Activated T-helper 17 cell treated with anti-CD3 and anti-CD28 coated beads, Interleukin-2, amount 50 U/mL, for 72 hours (primary cell): ENCODE measurements at places on chromosomes 7 and 10. TPM values are rescaled to one million over a fixed set of nuclear protein-coding genes. Genes with fewer than 3 reads are reported as not detected.
A peak's percentile ranks its signal among the peaks of the same experiment; 100 is the strongest.

Gene COPS6
- 79.1 TPM for total RNA-seq

Gene NAT16
- total RNA-seq, result not detected

Gene ZNF425
- 0.77 TPM for total RNA-seq

Gene FOXP2
- not detected for total RNA-seq

Gene TEX47
- total RNA-seq, result not detected

DNA sequence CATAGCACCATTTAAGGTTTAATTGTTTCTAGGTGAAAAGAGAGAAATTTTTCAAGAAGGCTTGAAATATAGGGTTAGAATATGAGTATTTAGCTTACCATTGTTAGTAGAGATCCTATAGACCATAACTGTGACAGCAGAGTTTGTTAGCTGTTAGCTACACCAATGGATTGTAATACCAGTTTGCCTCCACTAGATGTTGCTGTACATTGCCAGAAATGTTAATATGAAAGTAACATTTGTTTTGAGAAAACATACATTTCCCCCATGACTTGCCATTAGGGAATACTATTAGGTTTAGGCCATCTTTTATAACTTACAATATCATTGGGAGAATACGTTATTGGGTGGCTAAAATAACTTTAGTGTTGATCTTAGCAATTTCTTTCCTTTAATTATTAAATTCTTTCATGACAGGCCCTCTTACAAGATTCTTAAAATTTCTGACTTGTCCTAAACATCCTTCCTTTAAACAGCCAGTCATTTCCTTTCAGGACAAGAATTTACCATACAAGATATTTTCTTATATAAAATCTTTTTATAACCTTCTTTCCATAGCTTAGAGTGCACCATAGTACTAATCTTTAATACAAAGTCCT is 39.5 kb downstream of the ZNF117 start:
- ATAC-seq, result no peak

- ATAC-seq, result no peak
Observed at GRCh38 chr10:80146918-80147317, 14.4 kb downstream of the PLAC9 start.

DNA sequence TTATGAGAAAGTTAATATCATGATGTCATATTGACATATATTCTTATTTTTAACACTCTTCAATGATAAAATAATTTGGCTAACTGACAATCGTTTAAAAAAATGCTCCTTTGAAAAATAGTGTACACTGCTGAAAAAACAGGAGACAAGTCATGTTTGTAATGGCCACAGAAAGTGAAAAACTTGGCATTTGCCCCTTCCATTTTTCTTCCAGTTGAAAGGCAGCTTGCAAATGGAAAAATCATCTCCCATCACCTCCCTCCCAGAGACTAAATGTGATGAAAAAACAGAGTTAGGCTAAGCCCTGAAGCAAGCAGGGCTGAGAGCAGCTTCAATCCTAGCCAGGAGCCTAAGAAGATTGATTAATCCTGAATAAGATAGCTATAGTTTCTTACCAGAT is 160.4 kb downstream of the SKAP2 start:
- ATAC-seq, result no peak

- peak; percentile 86 for ATAC-seq
Observed at GRCh38 chr7:28926871-28927597, 31.1 kb downstream of the TRIL start.

- ATAC-seq, result no peak
Observed at GRCh38 chr7:102018876-102019275, 201.4 kb downstream of the CUX1 start.

DNA sequence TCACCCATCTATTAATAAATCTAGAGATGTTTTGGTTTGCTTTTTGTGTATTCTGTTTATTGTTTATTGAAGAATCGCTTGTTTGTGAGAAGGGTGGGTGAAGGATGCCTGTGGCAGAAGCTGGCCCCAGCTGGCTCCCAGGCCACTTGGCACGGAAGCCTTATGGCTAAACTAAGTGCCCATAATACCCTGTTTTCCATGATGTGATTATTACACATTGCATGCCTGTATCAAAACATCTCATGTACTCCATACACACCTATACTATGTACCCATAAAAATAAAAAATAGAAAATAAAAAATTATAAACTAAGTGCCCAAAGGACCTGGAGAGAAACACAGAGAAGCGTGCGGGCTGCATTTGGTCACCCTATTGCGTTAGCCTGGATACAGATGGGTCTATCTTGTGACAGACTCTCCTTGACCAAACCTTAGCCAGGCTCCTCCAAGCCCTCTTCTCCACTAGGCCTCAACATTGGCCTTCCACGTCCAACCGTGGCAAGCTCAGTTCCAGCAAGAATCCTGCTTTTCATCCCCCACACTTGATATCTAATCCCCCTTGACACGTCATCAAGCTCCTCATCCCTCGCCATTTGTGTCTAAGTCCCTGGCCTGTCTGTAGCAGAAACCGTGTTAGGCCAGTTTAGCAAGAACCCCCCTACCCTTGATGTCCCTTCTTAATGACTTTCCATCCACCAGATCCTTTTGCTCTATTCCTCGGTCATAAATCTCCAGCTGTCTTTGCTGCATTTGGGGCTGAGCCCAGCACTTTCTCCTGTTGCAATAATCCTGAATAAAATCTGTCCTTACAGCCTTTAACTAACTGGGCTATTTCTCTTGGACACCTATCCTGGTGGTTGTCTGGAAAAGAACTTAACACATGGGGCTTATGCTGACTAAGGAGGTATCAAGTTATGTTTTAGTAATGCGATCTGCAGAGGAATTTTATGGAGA is 245.2 kb downstream of the TNS3 start:
- no peak for ATAC-seq
